ENCODE measurements at places on chromosomes 5 and 9. TPM values are rescaled to one million over a fixed set of nuclear protein-coding genes. Genes with fewer than 3 reads are reported as not detected.

GRCh38 chr5:62127098-62127736 lies 178.8 kb upstream of the KIF2A start:
- H3K27ac ChIP-seq, result no peak overlapping the region
- no peaks in the 10 kb centered on the region for H3K36me3 ChIP-seq
- H3K4me3 ChIP-seq, result no peak overlapping the region
- H3K27me3 ChIP-seq, result no peaks in the 10 kb centered on the region
- no peaks in the 10 kb centered on the region for H3K4me1 ChIP-seq

DNA sequence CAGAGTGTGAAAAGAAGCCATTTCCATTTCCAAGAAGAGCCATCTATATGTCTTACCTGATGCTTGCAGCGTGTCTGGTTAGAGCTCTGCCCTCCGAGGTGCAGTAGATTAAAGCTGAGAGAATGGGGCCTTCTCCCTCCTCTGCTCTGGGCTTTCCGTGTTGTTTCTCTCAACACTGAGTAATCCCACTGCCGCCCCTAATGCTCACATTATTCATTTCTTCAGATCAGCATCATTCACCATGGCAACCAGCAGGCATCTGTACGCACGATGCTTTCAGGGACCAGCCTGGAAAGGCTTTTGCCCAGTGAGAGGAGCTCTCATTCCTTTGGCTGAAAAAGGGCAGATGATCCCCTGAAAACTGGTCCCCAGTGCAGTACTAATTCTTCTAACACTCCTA lies 79.6 kb downstream of the CYFIP2 start:
- DNase-seq, result no peak
- H3K4me3 ChIP-seq, result no peak overlapping the region
- H3K27ac ChIP-seq, result no peak overlapping the region

DNA sequence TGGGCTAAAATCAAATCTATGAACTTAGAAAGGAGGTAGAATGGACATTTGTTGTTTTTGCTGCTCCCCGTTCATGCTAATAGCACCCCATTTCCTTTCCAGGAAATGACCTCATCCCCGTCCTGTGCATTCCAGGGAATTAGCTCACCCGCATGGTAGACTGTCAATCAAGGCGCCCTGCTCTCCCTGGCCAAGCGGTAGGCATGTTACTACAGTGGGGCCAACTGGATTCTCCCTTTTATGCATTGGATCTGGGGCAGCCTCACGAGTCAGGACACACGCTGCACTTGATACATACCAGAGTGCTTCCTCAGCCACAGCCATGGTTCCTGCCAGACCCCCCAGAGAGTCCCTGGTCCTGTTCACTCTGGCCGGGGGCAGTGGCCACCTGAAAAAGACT lies 111.0 kb upstream of the PTCH1 start:
- no peak overlapping the region for H3K27ac ChIP-seq
- H3K4me3 ChIP-seq, result no peak overlapping the region
- H3K4me1 ChIP-seq, result no peaks in the 10 kb centered on the region
- H3K27me3 ChIP-seq, result no peaks in the 10 kb centered on the region
- no peaks in the 10 kb centered on the region for H3K36me3 ChIP-seq
- DNase-seq, result no peak

DNA sequence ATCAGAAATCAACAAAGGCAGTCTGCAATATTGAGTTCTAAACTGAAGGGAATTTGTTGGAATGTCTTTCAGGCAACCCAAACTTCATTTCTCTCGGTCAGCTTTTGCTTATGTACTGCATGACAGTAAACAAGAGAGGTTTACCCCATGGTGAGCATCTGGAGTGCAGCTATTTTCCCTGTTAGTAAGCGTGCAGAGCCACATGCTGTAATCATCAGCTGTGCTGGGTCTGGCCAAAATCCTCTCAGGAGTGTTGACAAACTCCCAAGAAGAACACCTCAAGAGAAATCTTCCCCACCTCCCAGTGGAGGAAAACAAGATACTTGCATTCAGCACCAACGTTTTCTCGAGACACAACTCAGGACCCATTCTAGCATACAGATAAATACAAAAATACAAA lies 83.6 kb upstream of the ADAMTSL1 start:
- no peaks in the 10 kb centered on the region for H3K36me3 ChIP-seq
- no peaks in the 10 kb centered on the region for H3K27me3 ChIP-seq
- no peaks in the 10 kb centered on the region for H3K4me1 ChIP-seq
- H3K27ac ChIP-seq, result no peak overlapping the region

- DNase-seq, result peak; percentile 71
- H3K4me3 ChIP-seq, result no peak overlapping the region
- no peaks in the 10 kb centered on the region for H3K36me3 ChIP-seq
- peak overlapping the region; percentile 72 for H3K27ac ChIP-seq
Observed at GRCh38 chr5:151214614-151215545, 9.0 kb downstream of the CCDC69 start.

GRCh38 chr5:149778303-149779123 lies 48.4 kb downstream of the PPARGC1B start:
- H3K36me3 ChIP-seq, result no peaks in the 10 kb centered on the region
- H3K4me1 ChIP-seq, result peaks cover 82% of the 10 kb centered on the region
- DNase-seq, result no peak
- H3K27me3 ChIP-seq, result no peaks in the 10 kb centered on the region
- H3K4me3 ChIP-seq, result no peak overlapping the region
- H3K27ac ChIP-seq, result peak overlapping the region; percentile 76

- no peaks in the 10 kb centered on the region for H3K36me3 ChIP-seq
- H3K4me3 ChIP-seq, result no peak overlapping the region
- H3K4me1 ChIP-seq, result no peaks in the 10 kb centered on the region
- no peak overlapping the region for H3K27ac ChIP-seq
Observed at GRCh38 chr5:100772548-100772947, 130.5 kb downstream of the ST8SIA4 start.

DNA sequence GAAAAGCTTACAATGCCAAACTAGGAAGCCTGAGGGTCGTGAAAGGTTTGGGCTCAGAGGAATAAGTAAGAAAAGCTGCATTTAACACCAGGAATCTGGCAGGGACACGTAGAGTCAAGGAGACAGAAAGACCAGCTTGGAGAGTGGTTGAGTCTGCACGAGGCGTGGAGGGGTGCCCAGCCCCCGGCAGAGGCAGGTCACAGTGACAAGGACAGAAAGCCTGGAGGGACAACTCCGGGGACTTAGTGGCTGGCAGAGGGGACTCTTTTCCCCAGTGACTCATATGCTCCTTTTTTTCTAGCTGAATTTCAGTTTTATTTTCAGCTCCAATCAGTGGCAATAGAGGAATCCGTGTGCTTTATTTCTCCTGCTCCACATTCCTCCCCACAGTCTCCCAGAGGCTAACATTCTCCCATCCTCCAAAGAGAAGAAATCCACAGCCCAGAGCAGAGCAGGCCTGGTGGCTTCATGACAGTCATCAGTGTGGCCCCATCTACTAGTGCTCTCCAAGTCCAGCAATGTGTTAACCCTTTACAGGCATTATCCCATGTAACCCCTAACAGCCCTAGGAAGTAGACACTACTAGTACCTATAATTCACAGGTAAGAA lies 80.7 kb downstream of the KCNIP1 start:
- H3K27ac ChIP-seq, result no peak overlapping the region
- H3K36me3 ChIP-seq, result no peaks in the 10 kb centered on the region
- no peak for DNase-seq
- H3K27me3 ChIP-seq, result no peaks in the 10 kb centered on the region
- H3K4me1 ChIP-seq, result no peaks in the 10 kb centered on the region
- H3K4me3 ChIP-seq, result no peak overlapping the region

The IFNA2 gene
- total RNA-seq, result not detected

The IFNB1 gene
- not detected for total RNA-seq

The LCNL1 gene
- 2.0 TPM for total RNA-seq

The ZDHHC11 gene
- total RNA-seq, result 5.6 TPM

The ZNF454 gene
- total RNA-seq, result 3.4 TPM

The GRXCR2 gene
- not detected for total RNA-seq

The KIF4B gene
- total RNA-seq, result not detected
